ENCODE measurements at places on chromosomes 3 and 15.

DNA sequence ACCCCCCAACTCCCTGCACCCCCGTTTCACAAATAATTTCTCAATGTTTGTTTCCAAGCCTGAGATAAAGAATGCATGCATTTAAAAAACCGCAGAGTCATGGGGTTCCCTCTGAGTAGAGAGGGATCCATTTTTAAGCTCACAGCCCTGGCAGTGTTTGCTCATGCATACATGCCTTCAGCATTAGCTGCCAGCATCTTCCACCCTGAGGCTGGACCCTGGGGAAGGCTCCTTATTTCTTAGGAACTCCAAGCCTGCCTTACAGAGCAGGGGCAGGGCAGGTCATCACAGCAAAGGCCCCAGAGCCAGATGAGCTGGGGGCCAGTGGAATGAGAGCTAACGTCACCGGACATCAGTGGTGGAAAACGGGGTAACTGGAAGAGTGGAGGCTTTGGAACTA is 31.3 kb downstream of the TLE3 start:
- DNase-seq, result no peak

GRCh38 chr15:90889736-90890456 is 5.6 kb downstream of the FES start:
- no peak for DNase-seq

DNA sequence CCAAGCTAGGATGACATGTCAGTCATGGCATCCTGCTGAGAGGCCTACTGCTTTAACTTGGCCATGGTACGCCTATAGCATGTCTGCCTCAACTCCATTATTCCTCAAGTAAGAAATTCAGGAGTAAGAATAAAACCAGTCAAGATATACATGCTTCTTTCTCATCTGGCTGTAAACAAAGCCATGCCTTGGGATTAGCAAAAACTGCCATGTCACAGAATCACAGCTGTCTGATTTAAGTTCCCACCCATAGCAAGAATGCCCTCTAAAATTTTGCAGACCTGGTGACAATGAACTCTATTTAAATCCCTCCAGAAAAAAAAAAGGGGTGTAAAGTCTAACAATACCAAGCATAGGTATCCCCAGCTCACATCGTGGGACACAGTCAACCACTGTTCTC is 55.6 kb upstream of the ACAN start:
- DNase-seq, result no peak

- DNase-seq, result no peak
Measured at GRCh38 chr3:43996379-43997301, 245.0 kb upstream of the TOPAZ1 start.

GRCh38 chr3:140770977-140771667 is 93.3 kb downstream of the TRIM42 start:
- no peak for DNase-seq
